Hindlimb muscle (tissue), 1 donor: ENCODE measurements at places on chromosomes 11 and 22. TPM values are rescaled to one million over a fixed set of nuclear protein-coding genes. Genes with fewer than 3 reads are reported as not detected.
A peak's percentile ranks its signal among the peaks of the same experiment; 100 is the strongest.

DNA sequence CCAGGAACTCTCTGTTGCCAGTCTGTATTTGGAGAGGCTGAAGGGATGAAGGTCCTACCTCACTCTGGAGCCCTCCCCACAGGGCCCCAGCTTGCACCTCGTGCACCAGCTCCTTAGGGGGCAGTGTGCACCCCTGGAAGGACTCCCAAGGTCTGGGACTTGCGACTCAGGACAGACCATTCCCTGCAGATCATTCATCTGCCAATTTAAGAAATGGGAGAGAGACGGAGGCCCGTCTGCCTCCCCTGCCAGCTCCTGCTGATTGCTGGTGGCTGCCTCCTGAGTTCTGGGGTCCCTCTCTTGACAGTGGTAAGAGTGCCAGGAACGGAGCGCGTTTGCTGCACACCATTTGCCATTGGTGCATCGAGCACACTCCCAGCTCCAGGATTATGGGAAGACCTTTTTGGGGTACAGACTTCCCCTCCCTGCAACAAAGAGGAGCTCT is 27.4 kb upstream of the MALAT1 start:
- DNase-seq = no peak

Gene POLR3H
- 20.4 TPM for polyA plus RNA-seq

DNA sequence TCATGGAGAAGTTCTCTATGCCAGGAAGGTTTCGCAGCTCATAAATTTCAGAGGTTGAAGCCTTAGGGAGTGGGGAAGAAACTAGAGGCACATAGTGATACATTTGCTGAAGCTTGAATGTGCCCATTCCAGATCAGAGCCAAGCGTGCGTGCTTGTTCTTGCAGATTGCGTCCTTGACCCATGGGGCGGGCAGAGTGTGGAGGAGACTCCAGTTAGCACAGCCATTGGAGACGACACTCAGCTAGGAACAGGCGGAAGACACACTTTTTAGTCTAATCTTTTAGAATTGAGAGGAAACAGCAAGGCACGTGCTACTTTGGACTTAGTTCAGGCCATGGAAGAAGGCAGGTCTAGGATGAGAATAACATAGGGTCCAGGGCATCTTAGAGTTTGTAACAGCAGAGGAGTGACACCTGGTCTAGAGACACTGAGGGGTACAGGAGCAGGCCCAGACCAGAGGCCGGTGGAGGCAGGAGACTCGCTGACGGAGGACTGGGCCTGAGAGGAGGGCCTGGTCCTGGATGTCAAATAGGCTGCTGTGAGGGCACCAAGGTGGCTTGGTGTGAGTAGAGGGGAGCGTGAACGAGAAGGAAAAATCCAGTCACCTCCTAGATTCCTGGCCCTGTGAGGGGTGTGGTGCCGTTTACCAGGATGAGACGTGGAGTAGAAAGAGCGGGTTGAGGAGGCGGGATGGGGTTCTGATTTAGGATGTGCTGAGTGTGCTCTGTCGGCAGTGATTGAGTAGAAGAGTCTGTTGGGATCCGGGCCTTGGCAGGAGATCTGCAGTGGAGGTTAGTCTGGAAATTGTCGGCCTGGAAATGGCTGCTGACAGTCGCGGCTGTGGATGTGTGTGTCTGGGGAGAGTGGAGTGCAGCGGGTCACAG is 154.7 kb downstream of the TBC1D22A start:
- DNase-seq = no peak

DNA sequence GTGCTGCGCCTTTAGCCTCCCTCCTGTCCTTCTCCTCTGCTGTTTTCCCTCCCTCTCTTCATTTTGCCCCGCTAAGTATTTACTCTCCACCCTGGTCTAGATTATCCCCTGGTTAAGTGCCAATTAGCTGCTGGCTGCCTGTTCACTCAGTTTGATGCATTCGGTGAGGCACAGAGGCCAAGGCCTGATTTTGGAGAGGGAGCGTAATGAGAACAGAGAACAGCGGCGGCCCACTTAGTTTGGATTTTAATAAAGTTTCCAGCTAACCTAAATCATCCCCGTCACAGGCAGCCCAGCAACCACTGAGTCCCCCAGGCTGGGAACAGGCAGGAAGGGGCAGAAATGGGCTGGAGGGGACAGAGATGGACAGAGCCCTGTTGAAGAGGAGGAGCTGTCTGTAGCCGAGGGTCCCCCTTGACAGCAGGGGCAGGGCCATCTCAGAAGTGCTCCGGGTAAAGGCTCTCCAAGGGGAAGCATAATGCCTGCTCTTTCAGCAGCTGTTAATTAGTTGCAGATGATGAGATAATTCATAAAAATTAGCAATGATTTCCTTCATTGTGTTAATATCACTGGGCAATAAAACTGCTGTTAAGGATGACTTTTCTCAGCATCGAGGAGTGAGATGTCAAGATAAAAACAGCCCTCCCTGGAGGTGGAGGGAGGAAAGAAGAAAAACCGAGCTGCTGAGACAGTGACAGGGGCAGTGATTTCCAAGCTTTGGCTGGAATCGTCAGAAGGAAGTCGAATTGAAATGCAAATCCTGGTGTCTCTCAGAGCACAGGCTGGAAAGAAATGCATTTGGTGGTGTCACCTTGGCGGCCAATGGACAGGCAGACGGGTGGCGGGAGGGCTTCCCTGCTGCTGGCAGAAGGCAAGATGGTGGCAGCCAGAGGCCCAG is 170.1 kb downstream of the GRIK4 start:
- DNase-seq = no peak

DNA sequence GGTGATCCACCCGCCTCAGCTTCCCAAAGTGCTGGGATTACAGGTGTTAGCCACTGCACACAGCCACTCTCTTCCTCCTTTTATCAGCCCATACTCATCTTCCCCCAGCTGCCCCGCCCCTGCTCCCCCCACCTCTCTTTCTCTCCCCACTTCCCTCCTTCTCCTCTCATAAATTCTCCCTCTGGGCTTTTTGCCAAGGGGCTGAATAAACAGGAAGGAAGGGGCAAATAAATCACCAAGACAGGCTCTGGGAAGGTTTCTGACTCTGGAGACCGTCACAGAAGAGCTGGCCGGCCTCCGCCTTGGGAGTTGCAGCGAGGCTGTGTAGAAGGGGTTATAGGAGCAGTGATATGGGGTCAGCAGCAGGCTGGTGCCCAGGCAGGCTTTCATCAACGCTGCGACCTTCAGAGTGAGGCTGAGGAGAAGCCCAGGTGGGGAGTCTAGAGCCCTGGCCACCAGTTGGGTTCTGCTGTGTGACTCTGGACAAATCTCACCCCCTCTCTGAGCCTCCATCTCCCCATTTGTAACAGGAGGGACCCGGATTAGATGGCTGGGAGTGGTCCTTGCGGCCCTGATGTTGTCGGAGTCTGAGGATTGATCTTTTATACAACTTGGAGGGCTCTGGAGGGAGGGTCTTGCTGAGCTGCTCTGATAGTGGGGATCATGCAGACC is 62.6 kb upstream of the RASD2 start:
- DNase-seq = peak; percentile 51

Gene TRIM48
- polyA plus RNA-seq = not detected

GRCh38 chr11:108871867-108872266 is 207.0 kb downstream of the DDX10 start:
- DNase-seq = no peak

GRCh38 chr11:111954154-111954553 is 17.0 kb downstream of the DIXDC1 start:
- DNase-seq = no peak

Gene SLC22A25
- not detected for polyA plus RNA-seq

DNA sequence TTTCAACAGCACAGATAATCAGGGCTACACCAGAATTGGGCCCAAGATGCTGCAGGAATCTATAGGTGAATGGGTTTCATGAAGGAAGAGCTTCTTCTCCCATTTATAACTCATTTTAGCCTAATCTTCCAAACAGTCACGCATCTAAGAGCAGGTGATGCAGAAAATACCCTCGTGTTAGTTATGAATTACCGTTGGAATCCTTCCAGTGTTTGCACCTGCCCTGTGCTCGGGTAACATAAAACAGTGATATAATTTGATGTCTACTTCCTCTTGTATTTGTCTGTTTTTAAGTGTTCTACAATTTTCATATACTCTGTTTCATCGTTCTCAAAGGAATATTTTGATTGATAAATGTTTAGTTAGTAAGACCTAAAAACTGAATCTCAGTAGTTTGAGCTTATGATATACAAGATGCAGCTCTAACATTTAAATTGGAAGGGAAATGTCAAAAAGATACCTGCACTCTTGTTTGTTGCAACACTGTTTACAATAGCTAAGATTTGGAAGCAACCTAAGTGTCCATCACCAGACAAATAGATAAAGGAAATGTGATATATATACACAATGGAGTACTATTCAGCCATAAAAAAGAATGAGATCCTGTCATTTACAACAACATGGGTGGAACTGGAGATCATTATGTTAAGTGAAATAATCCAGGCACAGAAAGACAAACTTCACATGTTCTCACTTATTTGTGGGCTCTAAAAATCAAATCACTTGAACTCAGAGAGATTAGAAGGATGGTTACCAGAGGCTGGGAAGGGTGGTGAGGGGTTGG is 42.1 kb downstream of the PPARA start:
- DNase-seq = no peak

GRCh38 chr11:2982214-2982613 is 9.9 kb downstream of the NAP1L4 start:
- no peak for DNase-seq

GRCh38 chr11:64034411-64034811 is 1.3 kb upstream of the FLRT1 start:
- DNase-seq = no peak

- DNase-seq = no peak
Observed at GRCh38 chr22:50236731-50237409, 8.0 kb downstream of the TUBGCP6 start.

Gene OR2AT4
- 0.06 TPM for polyA plus RNA-seq

Gene ENTHD1
- polyA plus RNA-seq = not detected

DNA sequence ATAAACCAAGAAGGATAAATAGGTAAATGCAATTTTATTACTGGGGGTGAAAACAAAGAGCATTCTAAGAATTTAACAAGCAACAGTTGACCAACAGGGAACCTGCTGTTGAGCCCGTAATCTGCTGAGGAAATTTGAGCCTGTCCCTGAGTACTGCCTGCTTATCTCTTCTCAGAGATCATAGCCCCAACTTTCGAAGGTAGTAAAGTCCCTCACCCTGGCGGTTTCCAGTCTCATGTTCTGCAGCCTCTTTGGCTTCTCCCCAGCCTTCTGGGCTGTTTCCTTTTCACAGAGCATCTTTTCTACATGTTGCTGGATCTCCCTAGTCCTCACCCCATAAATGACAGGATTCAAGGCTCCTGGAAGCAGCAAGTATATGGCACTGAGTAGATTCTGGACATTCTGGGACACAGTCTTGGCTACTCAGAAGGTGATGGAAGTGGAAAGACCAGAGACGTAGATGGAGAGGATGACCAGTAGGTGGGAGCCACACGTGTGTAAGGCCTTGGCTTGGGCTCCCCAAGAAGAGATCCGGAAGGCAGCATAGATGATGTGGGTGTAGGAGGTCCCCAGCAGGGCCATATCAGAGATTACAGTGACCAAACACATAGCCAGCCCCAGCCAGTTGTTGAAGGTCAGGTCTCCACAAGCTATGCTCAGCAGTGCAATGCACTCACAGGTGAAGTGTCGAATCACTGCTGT is 51.6 kb downstream of the RRM1 start:
- no peak for DNase-seq
